ENCODE measurements at places on chromosomes 13 and 19. TPM values are rescaled to one million over a fixed set of nuclear protein-coding genes. Genes with fewer than 3 reads are reported as not detected.

DNA sequence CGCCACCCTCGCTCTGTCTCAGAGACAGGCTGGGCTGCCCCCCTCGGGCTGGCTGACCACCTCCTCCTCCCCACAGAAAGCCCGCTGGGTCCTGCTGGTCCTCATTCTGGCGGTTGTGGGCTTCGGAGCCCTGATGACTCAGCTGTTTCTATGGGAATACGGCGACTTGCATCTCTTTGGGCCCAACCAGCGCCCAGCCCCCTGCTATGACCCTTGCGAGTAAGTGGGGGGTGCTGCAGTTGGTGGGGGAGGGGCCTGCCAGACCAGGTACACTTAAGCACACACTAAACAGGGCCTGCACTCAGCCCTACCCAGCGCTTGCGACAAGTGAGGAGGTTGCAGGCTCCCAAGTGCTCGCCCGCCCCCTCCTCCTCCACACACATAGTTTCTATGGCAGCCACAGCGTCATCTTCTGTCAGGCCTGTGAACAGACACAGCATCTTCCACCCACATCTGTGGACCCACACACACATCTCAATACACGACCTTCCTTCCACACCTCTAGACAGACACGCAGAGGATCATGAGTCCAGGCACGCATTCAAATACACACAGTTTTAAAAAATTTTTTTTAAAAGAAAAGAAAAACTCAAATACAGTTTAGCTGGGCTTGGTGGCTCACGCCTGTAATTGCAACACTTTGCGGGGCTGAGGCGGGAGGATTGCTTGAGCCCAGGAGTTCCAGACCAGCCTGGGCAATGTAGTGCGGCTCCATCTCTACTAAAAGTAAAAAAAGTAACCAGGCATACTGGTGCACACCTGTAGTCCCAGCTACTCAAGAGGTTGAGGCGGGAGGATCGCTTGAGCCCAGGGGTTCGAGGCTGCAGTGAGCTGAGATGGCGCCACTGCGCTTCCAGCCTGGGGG, 18.4 kb downstream of the PLD3 start:
- DNase-seq = no peak

GRCh38 chr13:49308921-49309408, 61.2 kb downstream of the CDADC1 start:
- DNase-seq = peak; percentile 82

Gene TNNI3
- total RNA-seq = not detected

DNA sequence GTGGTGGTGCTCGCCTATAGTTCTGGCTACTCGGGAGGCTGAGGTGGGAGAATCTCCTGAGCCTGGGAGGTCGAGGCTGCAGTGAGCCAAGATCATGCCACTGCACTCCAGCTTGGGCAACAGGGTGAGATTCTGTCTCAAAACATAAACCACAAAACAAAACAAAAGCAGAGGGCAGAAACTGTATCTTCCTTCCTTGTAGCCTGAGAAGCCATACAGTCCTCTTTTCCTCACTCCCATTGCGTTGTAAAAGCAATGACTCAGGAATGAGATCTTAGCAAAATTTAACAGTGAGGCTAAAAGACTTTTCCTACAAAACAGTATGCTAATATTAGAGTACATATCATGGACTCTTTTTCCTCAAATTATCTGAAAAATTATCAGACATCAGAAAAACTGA, 130.9 kb downstream of the SHISA2 start:
- no peak for DNase-seq

Gene KCTD15
- 17.0 TPM for total RNA-seq

DNA sequence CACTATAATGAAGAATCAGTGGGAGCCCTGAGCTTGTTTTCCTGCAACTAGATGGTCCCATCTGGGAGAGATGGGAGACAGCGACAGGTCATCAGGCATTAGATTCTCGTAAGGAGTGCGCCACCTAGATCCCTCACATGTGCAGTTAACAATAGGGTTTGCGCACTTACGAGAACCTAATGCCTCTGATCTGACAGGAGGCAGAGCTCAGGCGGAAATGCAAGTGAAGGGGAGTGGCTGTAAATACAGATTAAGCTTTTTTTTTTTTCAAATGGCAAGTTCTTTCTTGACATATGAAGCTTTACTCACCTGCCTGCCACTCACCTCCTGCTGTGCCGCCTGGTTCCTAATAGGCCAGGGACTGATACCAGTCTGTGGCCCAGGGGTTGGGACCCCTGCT, 14.4 kb downstream of the CDC16 start:
- DNase-seq = no peak

- peak; percentile 54 for DNase-seq
Measured at GRCh38 chr19:51131780-51132680, 7.3 kb downstream of the SIGLEC9 start.

DNA sequence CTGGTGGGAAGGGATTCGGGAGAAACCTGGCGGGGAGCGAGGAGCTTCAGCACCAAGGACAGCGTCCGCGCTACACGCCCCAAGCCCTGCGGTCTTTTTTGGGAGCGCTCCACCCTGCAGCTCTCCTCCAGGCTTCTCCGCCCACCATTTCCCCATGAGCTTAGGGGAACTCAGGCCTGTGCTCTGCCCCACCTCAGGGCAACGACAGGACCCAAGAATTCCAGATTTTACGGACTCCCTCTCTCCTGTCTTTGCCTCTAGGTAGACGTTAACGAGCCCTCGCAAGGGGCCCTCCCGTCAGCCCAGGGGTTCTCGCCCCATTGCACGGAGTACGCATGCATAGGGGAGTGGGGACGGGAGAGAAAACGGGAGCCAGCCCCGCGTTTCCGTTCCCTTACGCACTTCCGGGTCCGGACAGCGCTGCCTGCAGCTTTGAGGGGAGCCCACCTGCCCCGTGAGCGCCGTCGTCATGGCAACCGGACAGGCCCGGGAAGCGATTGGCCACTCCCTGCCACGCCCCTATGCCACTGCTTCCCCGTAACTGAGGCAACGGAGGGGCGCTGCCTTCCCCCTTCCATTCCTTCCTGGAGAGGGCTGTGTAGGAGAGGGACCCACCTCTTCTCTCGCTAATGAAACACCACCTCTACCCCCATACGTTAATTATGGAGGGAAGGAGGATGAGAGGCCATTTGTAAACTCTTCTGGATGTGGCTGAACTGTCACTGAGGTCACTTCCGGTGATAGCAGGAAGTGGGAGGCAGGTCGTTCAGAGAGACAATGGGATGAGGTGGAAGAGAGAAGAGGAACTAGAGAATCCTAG, 20.8 kb downstream of the NOVA2 start:
- DNase-seq = no peak

DNA sequence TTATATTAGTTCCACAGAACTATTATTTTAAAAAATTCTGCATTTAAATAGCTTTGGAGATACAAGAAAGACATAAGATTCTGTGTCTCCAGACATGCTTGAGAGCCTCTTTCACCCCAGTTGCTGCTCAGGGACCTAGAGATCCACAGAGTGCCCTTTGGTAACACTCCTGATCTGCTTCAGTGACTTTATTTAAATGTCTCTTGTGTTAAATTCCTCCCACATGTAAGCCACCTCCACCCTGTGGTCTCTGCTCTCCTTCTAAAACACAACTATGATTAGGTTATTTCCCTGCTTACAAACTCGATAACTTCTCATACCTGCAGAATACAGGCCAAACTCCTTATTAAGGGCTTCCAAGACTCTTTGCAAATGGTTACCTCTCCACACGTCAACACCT, 141.0 kb downstream of the RFC3 start:
- no peak for DNase-seq

DNA sequence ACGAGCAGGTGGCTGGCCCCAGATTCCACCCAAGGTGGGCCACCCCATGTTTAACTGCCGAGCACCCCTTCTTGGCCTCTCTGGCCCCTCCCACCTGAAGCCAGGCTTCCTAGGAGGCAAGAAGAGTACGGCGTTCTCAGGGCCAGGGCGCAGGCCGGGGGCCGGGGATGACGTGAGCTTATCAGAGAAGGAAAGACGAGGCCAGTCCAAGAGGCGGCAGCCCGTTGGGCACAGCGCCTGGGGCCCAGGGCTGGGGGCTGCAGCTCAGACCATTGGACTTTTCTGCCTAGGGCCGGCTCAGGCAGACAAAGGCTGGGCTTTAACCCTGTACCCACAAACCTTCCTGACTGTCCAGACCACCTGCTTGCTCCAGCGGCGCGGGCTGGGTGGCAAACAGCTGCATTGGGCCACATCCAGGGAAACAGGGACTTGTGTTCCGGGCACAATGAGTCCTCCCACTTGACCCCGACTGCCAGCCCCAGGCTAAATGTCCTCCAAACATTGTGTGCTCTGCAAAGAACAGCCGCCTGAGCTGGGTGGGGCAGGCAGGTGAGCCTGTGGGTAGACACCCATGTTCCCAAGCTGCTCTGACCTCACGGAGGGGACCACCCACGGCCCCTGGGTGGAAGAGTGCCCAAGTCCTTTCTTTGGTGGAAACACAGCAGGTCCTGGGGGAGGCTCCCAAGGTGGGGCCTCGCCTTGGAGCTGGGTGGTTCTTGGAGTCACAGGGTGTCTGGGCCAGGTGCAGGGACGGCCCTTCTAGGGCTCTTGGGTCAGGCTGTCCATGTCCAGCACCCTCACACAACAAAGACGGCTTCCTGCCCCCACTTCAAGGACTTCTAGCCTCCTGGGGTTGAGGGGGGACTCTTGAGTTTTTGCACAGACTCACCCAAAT, 21.9 kb downstream of the COMP start:
- DNase-seq = no peak

GRCh38 chr19:1164684-1165531, 9.2 kb downstream of the SBNO2 start:
- DNase-seq = no peak

Gene CLDN10
- 2.6 TPM for total RNA-seq

Gene NBEA
- 0.40 TPM for total RNA-seq

Gene VMAC
- total RNA-seq = 3.9 TPM

- peak; percentile 68 for DNase-seq
Measured at GRCh38 chr19:566403-566802, 6.0 kb upstream of the BSG start.

Gene CABP5
- not detected for total RNA-seq

DNA sequence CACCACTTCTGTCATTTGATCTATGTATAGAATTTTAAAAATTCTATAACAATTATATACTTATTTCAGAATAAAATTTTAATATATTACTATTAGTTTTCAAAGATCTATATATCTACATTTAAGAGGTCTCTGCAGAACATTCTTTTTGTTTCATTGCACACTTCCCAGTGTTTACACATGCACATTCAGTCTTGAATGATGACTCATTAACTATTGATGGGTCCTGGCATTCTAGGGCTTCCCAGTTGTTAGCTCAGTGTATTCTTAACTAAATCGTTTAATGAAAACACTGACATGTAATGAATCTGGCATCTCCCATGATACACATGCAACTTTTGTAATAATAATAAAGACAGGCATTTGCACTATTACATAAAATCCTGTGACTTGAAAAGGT, 324.6 kb downstream of the KLF12 start:
- DNase-seq = no peak

DNA sequence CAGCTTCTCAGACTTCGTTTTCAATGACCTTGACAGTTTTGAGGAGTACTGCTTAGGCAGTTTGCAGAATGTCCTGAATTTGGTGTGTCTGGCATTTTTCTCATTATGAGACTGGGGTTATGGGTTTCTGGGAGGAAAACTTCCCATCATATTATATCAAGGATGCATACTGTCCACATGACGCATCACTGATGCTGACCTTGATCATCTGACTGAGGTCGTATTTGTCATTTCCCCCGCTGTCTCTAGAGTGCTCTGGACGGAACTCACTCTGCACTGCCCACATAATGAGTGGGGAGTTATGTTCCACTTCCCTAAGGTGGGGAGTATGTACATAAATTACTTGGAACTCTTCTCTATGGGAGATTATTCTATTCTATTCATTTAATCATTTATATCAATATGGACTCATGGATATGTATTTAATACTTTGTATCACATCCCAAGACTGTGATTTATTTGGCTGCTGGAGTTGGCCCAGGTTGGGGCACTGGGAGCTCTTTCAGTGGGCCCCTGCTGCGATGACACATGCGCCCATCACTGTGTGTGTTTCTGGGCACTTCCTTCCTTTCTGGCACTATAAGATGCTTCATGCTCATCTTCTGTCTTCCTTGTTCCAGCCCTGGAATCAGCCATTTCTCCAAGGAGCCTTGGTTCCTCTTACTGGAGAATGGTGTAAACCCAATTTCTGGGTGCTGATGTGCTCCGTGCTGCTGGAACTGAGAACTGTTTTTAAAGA, 138.6 kb downstream of the MIPEP start:
- DNase-seq = no peak

DNA sequence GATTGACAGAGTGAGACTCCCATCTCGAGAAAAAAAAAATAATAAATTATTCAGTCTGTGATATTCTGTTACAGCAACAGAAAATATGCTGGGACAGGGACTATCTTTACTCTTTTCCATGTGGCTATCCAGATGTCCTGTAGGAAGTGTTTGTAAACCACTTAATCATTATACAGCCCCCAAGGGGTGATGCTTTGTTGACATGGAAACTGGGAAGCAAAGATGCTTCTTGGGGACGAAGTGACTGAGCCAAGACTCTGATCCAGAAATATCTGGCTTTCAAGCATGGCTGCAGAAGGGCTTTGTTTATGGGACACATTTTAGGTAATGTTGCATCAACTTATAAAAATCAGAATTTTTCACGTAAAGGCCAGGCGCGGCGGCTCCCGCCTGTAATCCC, 5.4 kb downstream of the ZNF8 start:
- no peak for DNase-seq

Gene CCDC122
- 1.9 TPM for total RNA-seq

DNA sequence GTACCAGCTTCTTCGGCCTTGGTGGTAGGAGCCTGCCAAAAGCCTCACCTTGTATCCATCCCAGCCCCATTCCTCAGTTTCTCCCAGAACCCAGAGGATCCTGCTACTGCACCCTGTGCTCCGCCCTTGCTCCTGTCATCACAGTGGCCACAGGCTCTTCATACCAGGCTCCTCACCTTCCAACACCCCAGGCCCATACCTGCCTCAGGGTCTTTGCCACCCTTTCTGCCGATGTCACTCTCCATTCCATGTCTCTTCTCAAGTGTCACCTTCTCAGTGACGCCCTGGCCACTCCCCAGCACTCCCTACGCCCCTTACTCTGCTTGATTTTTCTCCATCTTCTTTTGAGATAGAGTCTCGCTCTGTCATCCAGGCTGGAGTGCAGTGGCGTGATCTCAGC, 2.0 kb upstream of the SRRM5 start:
- DNase-seq = no peak

Gene TLE6
- 3.6 TPM for total RNA-seq

DNA sequence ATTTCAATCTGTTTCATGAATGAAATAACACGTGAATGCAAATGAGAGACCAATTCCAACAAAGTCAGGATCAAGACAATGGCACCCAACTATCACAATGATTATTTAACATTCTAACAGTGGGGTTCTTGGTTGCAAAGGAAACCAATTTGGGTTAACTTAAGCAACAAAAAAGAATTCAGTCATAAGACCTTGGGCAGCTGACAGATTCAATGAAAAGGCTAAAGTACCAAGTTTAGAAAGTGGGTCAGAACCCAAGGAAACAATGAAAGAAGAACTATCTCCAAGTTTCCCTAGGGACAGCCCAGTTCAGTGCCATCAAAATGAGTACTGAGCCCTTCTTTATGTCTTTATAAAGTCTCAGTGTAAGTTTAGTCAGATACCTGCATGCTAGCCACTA, 17.5 kb upstream of the SIGLEC14 start:
- DNase-seq = no peak

Gene BEST2
- not detected for total RNA-seq
